NCI-H1694 (cell line): ENCODE measurements at places on chromosomes 11 and 22.

GRCh38 chr22:23844739-23845202 lies 6.0 kb upstream of the DERL3 start:
- no peak for DNase-seq

GRCh38 chr11:41457216-41458014 lies 2.0 kb downstream of the LRRC4C start:
- DNase-seq, result no peak

DNA sequence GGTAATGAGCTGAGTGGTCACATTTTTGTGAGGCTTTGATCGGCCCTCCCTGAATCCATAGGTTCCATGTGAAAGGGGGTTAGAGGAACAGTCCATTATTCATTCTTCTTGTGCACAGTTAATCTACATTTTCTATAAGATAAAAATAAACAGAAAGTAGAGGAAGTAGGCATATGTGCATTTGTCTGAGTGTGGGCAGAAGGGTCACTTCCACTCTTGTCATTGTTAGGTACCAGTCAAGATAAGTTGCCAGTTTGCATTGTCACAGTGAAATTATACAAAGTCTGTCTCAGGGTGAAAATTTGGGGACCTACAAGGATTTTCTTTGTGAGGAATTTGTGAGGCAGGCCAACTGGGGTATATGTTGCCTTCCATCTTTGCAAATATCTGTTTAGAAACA lies 4.6 kb upstream of the APOL4 start:
- no peak for DNase-seq

DNA sequence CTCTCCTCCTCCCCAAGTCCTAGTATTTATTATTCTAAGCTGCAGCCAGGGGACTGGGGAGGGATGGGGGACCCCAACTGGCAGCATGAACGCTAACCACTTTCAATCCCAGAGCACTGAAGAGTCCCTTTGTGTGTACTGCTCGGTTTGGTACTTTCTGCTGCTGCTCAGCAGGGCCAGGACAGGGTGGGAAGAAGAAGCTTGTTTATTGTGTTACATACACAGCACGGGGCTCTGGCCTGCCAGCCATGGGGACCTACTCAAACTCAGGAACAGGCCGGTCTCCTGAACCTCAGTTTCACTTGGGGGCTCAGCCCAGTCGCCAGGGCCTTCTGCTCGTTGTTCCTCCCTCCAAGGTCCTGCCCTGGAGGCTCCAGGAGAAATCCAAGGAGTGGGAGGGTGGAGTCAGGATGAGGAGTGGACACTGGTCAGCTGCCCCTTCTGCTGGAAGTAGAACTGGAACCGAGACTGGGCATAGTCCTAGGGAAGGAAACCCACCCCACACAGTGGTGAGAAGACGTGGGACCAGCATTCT lies 616 bp upstream of the CPT1B start:
- DNase-seq, result no peak

DNA sequence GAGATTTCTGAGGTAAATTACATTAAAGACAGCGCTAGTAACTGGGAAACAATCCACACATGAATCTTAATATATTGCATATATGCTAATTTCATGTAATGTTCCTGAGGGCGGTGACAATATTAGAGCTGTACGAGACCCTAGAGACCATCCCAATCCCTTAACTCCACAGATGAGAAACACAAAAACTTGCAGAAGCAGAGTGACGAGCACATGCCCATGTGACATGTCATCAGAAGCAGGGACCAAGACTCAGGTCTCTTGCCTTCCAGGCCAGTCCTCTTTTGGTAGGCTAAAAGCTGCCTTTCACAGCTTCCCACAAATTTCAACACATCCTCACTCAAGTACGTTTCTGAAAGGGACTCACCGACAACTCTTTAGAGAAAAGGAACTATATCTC lies 11.8 kb downstream of the MAPK1 start:
- no peak for DNase-seq

DNA sequence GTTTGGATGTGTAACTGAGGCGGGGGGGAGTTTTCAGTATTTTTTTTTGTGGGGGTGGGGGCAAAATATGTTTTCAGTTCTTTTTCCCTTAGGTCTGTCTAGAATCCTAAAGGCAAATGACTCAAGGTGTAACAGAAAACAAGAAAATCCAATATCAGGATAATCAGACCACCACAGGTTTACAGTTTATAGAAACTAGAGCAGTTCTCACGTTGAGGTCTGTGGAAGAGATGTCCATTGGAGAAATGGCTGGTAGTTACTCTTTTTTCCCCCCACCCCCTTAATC lies 2.3 kb downstream of the MALAT1 start:
- no peak for DNase-seq

DNA sequence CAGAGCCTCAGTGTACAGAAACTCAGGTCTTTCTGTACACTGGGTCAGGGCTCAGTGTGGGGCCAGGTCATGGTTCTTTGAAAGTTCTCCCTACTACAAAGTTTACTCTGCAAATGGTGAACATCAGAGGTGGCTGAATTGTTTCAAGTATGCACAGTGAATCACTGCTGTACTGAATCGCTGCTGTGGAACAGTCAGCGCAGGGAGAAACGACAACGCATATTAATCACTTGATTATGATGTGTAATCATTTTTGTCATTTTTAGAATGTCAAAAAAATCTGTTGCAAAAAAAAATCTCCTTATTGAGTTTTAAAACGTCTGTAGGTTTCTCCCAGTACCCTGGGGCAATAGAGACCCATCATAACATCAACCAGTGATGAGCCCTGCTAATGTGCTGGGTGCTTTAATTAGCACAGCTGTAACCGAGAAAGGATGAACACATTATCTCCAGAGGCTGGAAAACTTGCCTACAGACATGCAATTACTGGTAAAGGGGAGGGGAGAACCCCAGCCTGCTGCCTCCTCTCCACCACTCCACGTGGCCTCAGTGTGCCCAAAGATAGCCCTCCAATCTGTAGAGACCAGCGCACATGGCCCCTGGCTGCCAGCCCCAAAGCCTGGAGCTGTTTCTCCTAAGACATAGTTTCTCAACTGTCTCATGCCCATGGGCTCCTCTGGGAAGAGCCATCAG lies 12.8 kb downstream of the ARRB1 start:
- DNase-seq, result peak; percentile 69

GRCh38 chr22:47195156-47195483 lies 432.7 kb downstream of the TBC1D22A start:
- no peak for DNase-seq

DNA sequence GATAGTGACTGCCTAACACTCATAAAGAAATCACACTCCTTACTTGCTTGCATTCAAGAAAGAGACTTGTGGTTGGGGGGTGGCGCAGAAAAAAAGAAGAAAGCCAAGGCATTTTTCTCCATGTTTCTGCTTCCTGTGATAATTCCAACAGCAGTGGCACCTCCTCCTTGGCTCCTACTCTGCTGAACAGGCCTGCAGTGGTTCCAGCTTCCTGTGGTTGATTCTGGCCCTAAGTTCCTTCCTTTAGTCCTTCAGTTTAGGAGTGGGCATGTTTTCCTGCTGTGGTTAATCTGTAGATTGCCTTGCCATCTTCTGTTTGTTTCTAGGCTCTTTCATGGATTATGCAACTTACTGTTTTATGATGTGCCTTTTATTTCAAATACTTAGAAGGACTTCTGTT lies 940.4 kb downstream of the DLG2 start:
- no peak for DNase-seq

GRCh38 chr22:41818596-41818995 lies 14.3 kb upstream of the SREBF2 start:
- no peak for DNase-seq

GRCh38 chr11:59206635-59207034 lies 6.1 kb downstream of the MPEG1 start:
- DNase-seq, result peak; percentile 20

GRCh38 chr11:80727315-80727714 lies 1286.5 kb upstream of the TENM4 start:
- DNase-seq, result peak; percentile 49

GRCh38 chr22:27798511-27799014 lies 3.0 kb downstream of the MN1 start:
- peak; percentile 29 for DNase-seq

DNA sequence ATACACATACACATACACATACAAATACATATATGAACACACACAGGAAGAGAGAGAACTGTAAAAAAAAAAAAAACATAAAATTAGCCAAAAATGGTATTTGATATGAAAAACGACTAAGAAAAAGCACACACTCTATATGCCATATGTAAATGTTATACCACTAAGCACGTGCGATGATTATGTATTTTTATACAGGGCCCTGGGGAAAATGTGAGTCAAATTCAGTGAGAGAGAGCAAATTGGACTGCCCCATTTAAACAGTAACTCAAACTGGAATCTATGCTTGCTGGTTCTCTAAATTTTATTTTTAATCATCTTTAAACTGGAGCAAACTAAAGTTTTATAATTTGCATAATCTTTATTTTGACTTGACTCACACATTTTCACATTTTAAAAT lies 197.8 kb upstream of the MTNR1B start:
- no peak for DNase-seq

DNA sequence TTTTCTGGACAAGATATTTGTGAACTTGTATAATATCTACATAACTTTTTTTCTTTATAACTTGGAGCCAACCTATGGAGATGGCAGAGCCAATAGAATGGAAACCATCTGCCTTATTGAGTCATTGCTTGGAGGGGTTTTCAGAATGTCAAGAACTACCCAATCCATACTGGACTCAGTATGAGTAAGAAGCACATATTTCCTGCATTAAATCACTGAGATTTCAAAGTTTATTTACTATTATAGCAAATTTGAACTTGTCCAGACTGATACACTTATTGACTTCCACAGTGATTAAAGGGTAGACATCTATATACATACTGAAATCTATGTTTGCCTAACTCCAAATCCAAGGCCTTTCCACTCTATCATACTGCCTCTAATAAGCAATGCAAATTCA lies 704.0 kb downstream of the KCNA4 start:
- DNase-seq, result no peak

DNA sequence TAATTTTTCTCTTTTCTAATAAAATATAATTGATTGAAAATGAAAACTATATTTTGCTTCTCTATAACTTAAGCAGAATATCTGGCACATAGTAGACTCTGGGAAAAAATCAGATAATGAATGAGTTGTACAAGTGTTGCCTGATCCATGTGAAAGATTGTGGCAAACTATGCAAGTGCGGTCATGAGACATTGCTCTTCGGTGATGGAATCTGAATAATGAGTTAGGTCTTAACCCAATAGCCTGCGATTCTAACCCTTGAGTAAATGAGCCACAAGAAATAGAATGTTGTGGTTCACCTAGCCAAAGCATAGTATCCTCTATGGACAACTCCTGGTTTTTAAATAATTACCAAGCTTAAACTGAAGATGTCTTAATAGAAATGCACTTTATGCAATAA lies 333.7 kb upstream of the LUZP2 start:
- DNase-seq, result no peak

DNA sequence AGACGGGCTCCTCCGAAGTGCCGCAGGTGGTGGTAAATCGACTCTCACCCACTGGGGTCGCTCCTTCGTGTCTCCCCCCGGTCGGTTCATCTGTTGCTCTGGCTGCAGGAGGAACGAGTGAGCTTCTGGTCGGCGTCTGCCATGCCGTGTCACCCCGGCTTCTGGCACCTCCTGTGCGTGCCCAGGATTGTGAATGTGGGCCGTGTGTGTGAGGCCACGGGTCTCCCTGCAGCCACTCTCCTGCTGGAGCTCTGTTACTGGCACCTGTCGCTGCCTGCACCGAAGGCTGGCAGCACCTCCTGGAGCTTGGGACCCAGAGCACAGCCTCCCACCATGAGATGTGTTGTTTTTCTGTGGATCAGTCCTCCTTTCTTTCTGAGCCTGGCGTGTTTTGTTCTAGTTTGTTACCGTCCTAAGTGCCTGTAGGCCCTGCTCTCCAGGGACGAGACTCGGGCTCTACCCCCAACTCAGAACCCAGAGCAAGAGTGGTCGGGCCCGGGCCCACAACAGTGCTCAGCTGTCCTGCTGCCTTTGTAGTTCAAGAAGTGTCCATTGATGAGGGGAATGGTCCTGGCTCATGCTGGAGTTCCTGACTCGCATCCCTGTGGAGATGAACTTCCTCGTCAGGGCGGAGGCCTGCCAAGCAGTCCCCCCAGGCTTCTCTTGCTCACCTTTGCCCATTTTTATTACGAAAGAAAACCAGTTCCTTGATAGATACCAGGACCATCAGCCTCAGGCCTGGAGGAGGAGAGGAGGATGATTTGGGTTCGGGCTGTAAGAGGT lies 66.6 kb downstream of the MED15 start:
- no peak for DNase-seq

- no peak for DNase-seq
Observed at GRCh38 chr11:110492321-110492685, 62.6 kb downstream of the FDX1 start.

GRCh38 chr22:30806391-30806861 lies 111.8 kb downstream of the OSBP2 start:
- no peak for DNase-seq

DNA sequence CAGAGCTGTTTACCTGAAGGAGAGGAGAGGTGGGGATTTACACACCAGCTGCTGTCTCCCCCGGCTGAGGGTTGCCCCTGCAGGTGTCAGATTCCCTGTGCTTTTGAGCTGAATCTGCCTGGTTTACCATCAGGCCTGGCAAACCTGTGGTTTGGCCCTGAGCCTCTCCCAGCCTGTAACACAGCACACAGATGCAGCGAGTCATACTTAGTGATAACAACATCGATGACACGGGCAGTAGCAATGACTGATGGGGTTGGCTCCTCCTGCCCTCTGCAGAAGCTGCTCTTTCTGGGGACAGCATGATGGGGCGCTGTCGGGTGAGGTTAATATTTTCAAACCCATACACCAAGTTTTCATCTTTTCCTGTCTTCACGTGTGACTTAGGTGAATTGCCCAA lies 380.0 kb upstream of the B3GAT1 start:
- DNase-seq, result peak; percentile 32

GRCh38 chr11:94860333-94860732 lies 92.2 kb downstream of the AMOTL1 start:
- DNase-seq, result no peak

DNA sequence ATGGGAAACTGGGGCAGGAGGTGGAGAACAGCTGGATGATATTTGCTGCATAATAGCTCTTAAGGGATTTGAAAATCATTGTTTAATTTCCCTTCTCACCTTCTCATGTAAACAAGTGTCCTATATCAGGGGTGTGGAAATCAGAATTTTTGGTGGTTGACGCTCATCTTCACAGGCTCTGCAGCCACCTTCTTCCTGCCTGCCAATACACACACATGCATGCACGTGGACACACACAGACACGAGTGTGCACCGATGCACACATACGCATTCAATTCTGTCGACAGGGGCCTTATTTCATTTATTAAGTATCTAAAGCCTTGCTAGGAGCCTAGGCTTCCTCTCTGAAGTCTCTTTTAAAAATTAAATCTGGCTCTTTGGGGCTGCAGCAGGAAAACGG lies 349.4 kb upstream of the NCAM1 start:
- DNase-seq, result no peak

- DNase-seq, result no peak
Observed at GRCh38 chr11:122036018-122036417, 80.0 kb downstream of the BLID start.
